ENCODE measurements at places on chromosomes 11 and 22.

DNA sequence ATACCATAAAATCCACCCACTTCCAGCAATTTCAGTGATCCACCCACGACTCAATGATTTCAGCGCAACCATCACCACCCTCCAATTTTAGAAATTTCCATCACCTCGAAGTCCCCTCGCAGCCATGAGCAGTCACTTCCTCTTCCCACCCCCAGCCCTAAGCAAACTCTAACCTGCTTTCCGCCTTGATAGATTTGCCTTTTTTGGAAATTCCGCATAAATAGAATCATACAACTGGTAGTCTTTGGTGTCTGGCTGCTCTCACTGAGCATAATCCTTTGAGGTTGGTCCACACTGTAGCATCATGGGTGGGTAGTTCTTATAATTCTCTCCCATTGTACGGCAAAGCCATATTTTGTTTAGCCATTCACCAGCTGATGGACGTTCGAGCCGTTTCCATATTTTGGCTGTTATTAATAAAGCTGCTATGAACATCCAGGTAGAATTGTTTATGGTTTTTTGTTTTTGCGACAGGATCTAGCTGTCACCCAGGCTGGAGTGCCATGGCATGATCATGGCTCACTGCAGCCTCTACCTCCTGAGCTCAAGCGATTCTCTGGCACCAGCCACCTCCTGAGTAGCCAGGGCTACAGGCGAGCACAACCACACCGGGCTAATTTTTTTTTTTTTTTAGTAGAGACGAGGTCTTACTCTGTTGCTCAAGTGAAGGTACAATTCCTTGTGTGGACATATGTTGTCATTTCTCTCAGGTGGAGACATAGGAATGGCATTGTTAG is 16.0 kb downstream of the PIM3 start:
- no peak for DNase-seq

DNA sequence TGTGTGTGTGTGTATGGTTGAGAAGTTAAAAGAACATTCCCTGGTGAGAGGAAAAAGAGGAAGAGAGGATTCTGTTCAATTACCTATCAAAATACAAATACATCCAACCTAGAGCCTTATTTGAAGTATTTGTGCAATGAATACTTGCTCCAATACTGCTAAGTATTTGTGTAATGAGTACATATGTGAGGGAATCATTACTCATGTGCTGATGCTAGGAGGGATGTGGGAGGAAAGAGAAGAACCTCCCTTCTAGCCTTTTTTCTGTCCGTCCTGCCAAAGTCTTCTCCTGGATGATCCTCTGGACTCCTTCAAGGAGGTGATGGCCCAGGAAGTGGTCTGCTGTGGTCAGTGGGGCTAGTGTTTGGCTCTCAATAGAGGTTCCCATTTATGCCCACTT is 36.0 kb upstream of the ACCSL start:
- peak; percentile 18 for DNase-seq

DNA sequence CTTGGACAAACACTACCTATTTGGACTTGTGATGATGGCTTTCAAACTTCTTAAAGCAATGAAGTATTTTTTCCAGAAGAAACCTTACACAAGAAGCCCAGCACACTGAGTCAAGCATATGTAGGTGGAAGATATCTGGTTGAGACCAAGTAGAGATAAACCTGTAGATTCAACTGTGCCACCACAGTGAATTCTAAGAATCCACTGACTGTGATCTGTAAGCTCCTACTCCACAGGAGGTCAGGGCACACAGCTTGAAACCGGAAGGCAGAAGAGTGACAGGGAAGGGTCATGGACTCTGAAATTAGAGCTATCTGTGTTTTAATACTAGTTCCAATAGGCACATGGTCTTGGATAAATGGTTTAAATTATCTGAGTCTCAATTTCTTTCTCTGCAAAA is 404.5 kb downstream of the ETS1 start:
- DNase-seq = no peak

DNA sequence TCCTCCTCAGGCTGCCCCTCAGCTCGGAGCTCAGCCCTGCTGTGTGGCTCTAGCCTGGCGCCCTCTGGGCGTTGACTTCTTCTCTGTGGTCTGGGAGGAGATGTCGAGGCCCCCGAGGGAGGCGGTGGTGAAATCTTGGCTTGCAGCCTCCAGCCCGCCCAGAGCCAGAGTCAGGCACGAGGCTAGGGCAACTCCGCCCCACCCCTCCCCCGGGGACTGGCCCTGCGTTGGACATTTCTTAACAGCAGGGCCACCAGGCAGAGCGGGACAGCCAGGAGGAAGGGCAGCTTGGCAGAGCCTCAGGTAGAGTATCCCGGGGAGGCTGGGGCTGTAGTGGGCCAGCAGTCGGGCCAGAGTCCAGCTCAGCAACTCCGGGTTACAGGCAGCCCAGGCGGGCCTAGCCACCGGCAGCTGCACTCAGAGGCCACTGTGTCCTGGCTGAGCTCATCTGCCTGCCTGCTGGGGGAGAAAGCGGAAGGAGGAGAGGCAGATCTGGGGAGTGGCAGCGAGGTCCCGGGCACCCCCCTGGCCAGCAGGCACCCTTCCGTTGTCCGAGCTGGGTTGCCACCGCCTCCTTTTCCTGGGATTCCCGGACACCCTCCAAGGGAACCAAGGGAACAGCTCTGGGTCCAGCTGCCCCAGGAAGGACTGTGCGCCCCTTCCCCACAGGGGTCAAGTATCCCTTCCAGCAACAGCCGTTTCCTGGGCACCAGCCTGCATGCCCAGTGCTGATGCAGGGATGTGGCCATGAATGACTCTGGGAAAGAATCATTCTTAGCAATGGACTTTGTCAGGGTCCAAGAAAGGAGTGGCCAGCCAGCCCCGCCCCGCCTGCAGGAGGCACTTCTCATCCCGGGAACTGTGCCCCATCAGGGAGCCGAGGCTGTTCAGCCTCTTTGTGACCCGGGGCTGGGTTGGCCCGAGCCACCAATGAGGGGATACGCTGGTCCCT is at the start of gene ALDH3B1:
ALDH3B1 (plus strand) TSS at position 238 of the 952 bp plus-strand sequence. CDS start 4,971 bp downstream, outside the sequence.
- peak; percentile 94 for DNase-seq

DNA sequence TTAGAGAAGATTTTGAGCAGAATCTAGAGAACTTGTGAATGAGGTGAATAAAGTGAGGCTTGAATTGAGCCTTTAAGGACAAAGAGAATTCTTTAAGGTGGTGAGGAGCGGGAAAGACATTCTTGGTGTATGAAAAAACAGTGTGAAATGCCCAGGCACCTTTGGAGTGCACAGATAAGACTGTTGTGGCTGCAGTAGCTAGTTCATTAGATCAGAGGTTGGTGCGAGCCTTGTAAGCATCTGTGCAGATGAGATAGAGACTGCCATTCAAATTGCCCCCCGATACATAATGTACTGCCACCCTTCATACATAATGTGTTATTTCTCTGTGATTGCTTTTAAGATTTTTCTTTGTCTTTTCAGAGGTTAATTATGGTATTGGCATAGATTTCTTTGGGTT is 31.3 kb downstream of the ATXN10 start:
- no peak for DNase-seq

Data from HT1080 (cell line).